ENCODE measurements at places on chromosomes 3 and 15.
A peak's percentile ranks its signal among the peaks of the same experiment; 100 is the strongest.

- no peak for DNase-seq
- H3K36me3 ChIP-seq: no peaks in the 10 kb centered on the region
- no peaks in the 10 kb centered on the region for H3K27me3 ChIP-seq
- peaks cover 16% of the 10 kb centered on the region for H3K4me1 ChIP-seq
- H3K27ac ChIP-seq: no peak overlapping the region
These were observed 101.8 kb downstream of the XXYLT1 start for GRCh38 chr3:195169011-195169649.

DNA sequence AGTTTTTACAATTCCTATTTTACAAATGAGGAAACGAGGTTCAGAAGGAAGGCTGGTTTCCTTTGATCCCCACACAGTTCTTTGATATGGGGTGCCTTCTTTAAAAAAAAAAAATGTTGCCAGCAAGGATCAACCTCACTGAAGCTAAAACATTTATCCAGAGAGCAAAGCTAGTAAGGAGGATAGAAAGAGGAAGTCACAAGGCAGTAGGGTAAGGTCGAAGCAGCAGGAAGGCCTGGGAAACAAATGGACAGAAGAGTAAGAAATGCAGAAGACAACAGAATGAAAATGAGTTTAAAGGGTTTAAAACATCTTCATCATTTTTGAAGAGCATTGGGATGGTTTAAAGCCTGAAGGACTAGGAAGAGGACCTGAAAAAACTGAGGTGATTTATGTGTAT, 30.6 kb upstream of the CP start:
- H3K27ac ChIP-seq: no peak overlapping the region
- no peaks in the 10 kb centered on the region for H3K36me3 ChIP-seq
- H3K4me1 ChIP-seq: peaks cover 9% of the 10 kb centered on the region
- no peak overlapping the region for H3K4me3 ChIP-seq
- DNase-seq: no peak

DNA sequence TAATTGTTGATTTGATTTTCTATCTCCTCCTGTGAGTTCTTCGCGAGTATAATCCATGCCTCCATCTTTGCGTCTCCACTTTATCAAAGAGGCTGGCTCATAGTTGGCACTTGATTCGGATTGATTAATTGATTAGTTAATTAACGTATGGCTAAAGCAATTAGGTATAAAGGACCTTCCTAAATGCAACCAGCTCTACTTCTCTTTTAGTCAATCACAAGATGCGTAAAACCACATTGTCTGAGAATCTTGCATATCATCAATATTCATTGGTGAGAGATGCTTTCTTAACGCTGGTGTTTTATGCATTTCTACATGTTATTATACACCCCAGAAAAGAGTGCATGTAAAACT, 56.4 kb upstream of the NR2F2 start:
- no peak overlapping the region for H3K27ac ChIP-seq
- H3K27me3 ChIP-seq: no peaks in the 10 kb centered on the region
- H3K4me3 ChIP-seq: no peak overlapping the region
- H3K36me3 ChIP-seq: peaks cover 2% of the 10 kb centered on the region
- no peaks in the 10 kb centered on the region for H3K4me1 ChIP-seq

GRCh38 chr3:58041182-58041825, 33.1 kb downstream of the FLNB start:
- peak overlapping the region; percentile 24 for H3K27ac ChIP-seq
- H3K4me3 ChIP-seq: no peak overlapping the region
- DNase-seq: no peak
- peaks cover 11% of the 10 kb centered on the region for H3K4me1 ChIP-seq
- H3K27me3 ChIP-seq: no peaks in the 10 kb centered on the region

DNA sequence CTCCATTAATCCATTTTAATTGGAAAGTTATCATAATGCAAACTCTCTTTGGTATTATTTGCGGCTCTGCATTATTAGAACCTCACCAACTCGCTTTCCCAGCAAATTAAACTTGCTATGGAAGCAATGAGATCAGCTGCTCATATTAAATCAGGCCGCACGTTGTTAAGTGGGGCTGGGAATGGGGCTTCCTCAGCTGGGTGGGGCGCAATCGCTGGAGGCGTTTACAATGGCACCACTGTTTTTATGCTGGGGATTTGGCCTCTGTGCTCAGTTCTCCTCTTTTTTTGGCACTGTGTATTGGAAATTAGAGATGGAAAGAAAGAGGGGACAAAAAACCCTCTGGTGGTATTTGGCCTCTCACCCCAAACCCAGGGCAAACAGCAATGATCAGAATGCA, 72.2 kb downstream of the RPLP1 start:
- no peaks in the 10 kb centered on the region for H3K27me3 ChIP-seq
- H3K4me3 ChIP-seq: no peak overlapping the region
- no peaks in the 10 kb centered on the region for H3K4me1 ChIP-seq
- no peak overlapping the region for H3K27ac ChIP-seq

DNA sequence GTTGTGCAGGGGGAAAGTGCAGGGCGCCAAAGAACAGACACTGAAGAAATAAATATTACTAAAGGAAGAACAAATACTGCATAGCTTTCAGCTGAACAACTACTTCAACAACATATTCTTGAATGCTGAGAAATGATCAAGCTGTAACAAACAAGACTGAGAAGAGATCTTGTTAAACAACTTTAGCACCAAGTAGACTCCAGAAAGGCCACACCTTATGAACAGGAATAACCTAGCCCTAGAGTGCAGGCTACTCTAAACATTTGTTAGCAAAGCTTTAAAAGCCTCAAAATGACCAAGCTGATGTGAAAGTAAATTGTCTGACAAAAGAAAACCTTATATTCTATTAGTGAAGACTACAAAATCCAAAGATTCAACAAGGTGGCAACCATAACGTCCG, 83.2 kb downstream of the POLQ start:
- no peaks in the 10 kb centered on the region for H3K36me3 ChIP-seq
- no peaks in the 10 kb centered on the region for H3K27me3 ChIP-seq
- H3K4me3 ChIP-seq: no peak overlapping the region

DNA sequence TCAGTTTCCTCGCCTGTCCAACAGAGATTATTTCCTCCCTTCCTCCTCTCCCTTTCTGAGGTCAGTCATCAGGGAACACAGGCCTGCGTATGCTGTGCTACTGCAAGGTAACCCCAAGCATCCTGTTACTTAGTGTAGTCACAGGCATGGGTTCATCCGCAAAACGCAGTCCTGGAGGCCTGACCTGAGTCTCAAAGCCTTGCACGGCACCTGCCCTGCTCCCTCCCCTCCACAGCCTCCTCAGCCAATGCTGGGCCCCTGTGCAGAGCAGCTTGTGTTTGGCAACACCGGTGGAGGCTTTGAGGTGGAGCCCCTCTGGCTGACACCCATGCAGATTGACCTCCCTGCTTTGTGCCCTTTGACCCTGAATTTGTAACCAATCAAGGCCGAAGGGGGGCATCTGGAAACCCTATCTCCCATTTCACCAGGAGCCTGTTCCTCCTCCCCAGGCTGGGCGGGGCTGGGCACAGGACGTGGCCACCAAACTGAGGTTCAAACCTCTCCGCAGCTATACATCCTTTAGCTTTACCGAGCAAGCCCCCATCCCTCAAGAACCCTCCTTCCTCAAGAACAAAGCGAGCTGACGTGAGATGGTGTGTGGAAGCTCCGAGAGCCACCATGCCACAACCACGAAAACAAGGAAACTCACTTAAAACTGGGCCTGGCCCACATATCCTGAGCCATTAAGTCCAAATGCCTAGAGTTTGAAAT, 21.5 kb downstream of the TKT start:
- peaks cover 79% of the 10 kb centered on the region for H3K36me3 ChIP-seq
- no peak for DNase-seq
- no peak overlapping the region for H3K4me3 ChIP-seq
- peaks cover 9% of the 10 kb centered on the region for H3K4me1 ChIP-seq
